ENCODE measurements at places on chromosomes 13 and 19.
A peak's percentile ranks its signal among the peaks of the same experiment; 100 is the strongest.

GRCh38 chr19:39951065-39951650, 16.7 kb upstream of the FCGBP start:
- no peak for DNase-seq

DNA sequence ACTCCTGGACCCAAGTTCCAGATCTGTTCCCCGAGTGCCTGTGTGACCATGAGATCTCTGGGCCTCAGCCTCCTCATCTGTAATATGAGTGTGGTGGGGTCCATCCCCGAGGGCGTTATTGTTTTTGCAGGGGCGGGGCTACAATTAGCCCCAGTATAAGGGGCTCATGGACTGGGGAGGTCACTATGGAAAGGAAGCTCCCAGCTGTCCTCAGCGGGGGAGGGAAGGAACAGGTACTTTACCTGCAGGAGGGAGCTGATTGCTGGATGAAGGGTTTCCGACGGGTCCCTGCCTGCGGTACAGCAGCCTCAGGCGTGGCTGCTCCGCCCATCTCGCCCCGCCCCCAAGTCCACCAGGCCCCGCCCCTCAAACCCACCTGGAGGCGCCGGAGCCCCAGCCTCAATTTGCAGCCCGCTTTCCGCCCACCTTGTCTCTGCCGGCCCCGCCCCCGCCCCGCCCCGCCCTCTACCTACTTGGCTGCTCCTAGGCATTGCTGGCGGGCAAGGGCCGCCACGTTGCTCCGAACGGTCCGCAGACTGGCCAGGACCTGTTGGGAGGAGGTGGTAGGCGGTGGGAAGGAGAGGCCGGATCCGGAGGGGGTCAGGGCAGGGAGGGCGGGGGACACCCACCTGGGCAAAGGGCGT, 5.5 kb downstream of the PDE4C start:
- no peak for DNase-seq

DNA sequence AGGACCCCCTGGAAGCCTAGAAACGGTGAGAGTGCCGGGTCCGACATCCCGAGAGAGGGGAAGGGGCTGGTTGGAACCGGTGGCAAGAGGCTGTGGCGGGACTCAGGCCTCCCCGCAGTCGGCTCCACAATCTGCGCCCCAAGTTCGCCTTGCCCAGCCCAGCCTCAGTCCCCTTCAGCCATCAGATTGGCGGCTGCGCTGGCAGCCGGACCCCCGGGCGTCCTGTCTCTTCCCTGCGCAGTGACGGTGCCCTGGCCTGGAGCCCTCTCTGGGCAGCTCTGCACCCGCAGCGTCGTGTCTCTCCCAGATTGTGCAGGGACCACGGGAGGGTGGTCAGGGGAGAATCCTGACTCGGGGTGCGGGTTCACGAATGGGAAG, 315 bp downstream of the ZNF492 start:
- no peak for DNase-seq

DNA sequence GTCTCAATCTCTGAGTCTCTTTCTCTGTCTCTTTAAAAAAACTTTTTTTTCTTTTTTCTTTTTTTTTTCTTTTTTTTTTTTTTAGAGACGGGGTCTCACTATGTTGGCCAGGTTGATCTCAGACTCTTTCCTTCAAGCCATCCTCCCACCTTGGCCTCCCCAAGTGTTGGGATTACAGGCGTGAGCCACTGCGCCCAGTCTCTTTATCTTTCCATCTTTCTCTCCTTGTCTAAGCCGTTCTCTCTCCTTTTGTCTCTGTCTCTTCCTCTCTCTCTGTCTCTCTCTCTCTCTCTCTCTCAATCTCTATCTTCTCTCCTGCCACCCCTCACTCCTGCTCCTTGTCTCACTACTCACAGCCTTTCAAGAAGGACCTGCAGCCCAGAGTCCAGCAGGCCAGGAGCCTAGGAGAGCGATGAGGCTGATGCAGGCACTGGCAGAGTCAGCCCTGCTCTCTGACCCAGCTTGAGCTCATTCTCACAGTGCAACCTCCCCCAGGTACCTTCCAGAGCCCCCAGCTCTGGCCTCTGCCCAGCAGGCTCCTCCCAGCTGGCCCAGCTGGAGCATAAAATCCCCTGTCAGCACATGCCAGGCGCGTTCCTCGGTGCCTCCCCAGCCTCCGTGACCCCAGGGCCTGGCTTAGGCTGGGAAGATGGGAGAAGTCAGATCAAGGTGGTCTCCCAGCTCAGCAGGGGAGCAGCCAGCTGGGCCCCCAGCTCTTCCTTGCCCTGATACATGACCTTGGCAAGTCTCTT, at the start of gene NPHS1:
Gene NPHS1, minus strand, starts transcription at position 476 of the 752 bp plus-strand sequence. CDS start 667 bp downstream, outside the sequence.
- no peak for DNase-seq

- no peak for DNase-seq
Observed at GRCh38 chr13:77114271-77114670, 87.3 kb upstream of the FBXL3 start.

DNA sequence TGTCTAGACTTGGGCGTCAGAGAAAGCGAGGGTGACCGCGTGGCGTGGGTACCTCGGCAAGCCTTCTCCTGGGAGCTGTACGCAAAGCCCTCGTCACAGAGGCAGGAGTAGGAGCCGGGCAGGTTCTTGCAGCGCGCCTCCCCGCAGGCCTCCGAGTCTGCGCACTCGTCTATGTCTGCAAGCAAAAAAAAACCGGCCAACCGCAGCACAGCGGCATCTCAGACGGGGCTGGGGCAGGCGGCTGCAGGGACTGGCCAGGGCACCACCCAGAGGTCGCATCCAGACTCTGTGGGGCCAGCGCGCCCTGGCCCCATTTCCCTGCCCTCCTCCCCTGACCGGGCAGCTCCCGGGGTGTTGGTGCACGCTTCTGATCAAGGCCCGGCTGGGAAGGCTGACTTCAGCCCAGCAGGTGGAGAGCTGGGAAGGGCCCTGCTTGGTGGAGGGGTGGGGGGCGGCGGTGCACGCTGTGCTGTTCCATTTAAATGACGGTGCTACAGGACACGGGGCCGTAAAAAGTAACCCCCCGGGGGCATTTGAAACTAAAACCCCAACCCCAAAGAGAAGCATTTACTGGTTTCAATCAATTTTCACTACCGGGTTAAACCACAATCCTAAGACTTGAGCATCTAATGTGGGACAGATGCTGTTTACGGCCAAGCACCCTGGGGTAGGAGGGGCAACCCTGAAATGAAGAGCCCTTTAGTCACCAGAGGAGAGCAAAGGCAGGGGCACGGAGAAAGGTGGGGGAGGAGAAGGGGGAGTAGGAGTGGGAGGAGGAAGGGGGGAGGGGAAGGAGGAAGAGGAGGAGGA, 28.2 kb downstream of the GAS6 start:
- DNase-seq = no peak

- DNase-seq = peak; percentile 80
Observed at GRCh38 chr19:33819880-33820781, 23.5 kb downstream of the KCTD15 start.

DNA sequence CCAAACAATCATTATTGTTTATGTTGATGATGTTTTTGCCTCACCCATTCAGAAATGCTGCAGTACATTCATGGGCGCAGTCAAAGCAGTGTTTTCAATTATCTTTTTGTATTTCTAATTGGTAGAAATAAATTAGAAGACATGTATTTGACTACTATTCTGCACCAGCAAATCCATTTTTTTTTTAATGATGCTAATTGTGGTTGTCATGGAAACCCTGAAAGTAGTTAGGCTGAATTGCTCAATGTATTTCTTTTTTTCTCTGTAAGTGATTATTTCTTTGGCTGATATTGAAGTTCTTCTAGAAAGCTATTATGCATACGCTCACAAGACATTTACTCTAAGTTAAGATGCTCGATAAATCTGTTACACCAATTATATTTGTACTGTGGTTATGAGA, 101.2 kb downstream of the RFC3 start:
- no peak for DNase-seq

DNA sequence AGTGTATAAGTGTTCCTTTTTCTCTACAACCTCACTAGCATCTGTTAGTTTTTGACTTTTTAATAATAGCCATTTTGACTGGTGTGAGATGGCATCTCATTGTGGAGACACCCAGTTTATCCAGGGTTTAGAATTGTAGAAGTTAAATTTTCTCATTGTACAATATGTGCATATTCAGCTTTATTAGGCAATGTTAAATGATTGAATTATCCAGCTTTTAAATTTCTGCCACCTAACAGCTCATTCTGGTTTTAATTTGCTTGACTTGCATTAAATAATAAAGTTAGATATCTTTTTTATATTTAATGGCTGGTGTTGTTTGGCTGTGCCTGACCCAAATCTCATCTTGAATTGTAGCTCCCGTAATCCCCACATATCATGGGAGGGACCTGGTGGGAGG, 46.7 kb upstream of the ZNF30 start:
- no peak for DNase-seq

DNA sequence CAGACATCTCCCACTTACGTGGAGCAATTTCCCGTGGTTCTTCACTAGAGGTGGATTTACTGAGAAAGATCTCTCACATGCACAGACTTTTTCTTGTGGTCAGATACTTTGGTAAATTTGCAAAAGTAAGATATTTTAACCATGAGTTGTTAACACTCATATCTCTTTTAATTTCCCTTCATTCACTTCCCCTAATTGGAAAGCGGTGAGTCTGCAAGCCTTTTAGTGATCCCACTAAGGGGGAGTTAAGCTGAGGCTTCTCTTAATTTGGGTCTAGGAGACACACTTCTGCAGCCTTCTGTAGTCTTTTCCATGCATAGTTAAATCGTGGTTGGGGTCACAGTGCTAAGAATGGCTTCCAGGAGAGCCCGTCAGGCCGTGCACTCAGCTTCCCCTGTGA, 30.7 kb upstream of the SERPINE3 start:
- DNase-seq = no peak

- no peak for DNase-seq
Observed at GRCh38 chr19:5192568-5192967, 148.0 kb downstream of the PTPRS start.

- DNase-seq = peak; percentile 63
Observed at GRCh38 chr13:113951246-113951999, 22.5 kb downstream of the C13orf46 start.

DNA sequence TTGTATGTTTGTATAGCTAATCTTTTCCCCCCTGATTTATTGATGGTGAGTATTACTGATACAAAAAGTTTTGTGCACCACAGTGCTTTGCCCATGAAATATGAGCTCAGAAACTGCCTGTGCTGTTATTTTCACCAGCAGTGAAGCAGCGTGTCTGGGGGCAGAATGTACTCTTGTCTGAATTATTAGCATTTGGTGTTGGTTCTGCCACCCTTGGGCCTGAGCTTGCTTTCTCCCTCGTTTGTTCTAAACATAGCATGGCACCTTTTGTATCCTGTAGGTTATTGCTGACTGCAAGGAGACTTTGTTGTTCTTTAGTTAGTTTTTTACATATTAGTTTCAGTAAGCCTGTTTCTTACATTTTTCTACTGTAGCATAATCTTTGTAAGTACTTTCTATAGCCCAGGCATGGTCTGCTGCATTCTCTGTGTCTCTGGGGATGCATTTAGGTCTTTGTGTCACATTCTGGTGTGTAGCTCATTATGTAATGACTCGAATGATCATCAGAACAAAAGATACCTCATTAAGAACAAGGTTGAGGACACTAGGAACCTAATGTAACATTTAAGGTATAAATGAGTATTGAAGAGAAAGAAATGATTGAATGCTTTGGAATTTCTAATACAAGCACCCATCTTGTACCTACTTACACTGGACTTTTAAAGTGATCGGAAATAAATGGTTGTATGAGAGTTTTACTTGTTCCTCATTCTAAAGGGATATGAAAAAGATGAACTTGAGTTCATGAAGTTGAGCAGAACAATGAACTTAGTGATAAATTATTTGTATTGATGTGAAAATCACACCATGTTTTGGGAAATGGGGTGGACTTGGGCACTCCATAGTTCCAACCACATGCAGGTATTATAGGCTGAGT, 50.3 kb upstream of the GPI start:
- DNase-seq = no peak

DNA sequence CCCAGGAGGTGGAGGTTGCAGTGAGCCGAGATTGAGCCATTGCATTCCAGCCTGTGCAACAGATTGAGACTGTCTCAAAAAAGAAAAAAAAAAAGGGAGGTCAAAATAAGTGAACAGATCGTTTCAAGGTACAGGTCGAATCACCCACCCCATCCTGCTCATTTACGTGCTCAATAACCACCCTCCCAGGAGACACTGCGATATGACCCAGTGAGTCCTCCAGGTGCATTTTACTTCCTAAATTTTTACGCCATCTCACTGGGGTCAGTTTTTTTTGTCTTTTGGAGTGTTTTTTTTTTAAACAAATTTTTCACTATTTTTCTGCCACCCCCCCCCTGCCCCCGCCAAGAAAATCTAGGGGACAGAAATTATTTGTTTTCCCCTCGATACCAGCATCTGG, 68.1 kb downstream of the ZNF486 start:
- DNase-seq = no peak

DNA sequence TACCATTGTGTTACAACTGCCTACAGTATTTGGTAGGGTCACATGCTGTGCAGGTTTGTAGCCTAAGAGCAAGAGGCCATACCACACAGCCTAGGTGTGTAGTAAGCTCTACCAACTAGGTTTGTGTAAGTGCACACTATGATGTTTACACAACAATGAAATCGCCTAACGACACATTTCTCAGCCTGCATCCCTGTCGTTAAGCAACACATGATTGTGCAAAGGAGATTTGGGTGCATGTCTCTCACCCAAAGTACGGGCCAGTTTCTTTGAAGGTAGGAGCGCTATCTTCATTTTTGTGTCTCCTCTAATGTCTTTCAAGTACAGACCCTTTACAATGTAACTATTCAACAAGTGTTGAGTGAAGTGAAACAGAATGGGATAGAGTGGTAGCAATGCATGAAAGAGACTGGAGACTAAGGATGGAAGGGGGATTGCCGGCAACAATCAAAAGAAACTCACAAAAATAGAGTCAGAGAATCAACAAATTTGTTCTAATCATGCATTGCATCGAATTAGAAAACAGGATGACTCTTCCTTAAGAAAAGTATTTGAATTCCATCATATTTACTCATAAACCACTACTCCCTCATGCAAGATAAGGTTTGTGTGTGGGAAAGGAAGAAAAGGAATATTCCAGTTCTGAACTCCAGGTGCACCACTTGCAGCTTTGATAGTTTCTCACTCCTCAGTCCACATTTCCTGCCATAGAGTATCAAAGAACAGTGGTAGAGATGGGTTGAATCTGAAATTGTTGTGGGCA, 60.2 kb upstream of the TNFRSF19 start:
- no peak for DNase-seq

DNA sequence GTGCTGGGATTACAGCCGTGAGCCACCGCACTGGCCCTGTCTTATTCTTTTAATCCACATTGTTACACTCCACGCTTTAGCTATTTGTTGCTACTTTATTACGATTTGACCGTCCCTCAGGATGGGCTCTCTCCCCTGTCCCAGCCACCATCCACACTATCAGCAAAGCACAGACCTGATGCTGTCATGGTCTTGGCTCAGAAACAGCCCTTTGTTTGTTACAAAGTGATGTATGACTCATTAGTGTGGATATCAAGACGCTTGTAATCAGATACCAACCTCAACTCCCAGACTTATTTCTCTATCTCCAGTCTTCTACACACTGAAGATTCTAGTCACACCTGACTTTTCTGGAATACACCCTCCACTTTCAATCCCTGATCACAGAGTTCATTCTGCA, 84.6 kb upstream of the FREM2 start:
- no peak for DNase-seq
